Right hindlimb (tissue), 1 donor: ENCODE measurements at places on chromosomes 5 and 9.

DNA sequence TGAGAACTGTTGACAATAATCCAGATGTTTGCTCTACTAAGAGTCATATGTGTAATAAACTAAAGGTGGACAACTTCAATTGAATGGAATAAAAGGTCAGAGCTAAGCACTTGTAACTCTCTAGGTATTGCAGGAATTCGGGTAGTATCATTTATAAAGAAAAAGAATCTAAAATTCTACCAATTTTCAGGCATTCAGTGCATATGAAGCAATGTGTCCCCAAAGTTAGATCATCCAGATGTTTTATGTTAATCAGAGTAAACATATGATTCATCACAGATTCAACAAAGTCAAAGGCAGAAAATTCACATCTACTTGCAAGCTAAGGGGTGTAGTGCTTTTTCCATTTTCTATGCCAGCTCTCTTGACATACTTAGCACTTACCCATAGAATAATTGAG is 477.1 kb downstream of the PDE4D start:
- no peak for DNase-seq

- DNase-seq, result no peak
Observed at GRCh38 chr5:177508221-177508611, 1.4 kb downstream of the DOK3 start.

DNA sequence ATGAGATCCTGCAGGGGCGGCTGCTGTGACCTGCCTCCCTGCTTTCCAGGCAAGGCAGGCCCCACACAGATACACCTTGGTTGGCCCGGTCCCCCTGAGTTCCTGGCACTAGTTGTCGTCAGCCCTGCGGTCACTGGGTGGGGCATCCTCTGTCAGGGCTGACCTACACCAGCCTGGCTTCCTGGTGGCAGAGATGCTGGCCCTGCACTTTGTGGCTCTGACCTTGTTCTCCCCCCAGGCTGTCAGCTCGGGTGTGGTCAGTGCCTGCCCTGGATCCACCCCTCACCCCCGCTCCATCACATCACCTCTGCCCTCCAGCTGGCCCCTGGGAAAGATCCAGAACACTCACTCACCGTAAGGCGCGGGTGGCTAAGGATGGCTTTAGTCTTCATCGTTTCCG is 74.1 kb downstream of the PHF2 start:
- DNase-seq, result peak; percentile 6

DNA sequence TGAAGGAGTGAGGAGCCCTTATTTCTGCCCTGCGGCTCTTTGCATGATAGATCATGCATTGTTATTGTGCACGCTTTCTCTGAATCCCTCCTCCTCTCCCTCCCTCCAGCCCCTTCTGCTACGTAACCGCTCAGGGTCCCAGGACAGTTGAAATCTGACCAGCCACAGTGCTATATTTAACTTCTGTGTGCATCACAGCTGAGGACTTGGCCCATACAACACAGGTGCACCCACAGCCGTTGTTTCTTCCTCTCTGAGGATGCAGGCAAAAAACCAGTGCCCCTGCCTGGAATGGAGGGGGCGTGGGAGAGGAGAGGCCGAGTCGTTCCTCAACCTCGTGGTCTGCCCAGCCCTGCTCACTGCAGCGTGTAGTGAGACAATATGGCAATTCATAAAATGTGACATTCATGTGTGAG is 335.6 kb upstream of the CLINT1 start:
- DNase-seq, result peak; percentile 84

GRCh38 chr5:108743319-108743718 is 4.4 kb upstream of the FER start:
- DNase-seq, result no peak

DNA sequence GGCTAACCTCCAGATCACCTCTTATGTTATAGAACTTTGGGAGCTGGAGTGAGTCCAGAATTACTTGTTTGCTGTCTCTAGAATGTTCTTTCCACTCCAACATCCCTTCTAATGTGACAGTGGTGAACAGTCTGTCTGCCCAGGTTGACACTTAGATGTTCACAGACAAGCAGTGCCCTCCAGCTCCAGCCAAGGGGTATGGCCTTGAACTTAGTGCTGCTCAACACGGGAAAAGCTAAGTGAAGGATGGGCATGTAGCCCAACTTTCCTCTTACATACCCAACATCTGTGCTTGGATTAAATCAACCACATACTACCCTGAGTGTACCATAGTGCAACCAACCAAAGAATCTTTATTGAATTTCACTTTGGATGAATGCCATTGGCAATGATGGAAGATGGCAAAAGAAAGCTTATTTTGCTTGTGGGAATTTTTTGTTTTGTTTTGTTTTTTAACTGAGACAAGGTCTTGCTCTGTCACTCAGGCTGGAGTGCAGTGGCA is 201.2 kb downstream of the NXNL2 start:
- DNase-seq, result no peak

GRCh38 chr5:158736150-158736870 is 363.4 kb downstream of the EBF1 start:
- peak; percentile 81 for DNase-seq

GRCh38 chr5:61599370-61600122 is 267.5 kb downstream of the ZSWIM6 start:
- peak; percentile 64 for DNase-seq

GRCh38 chr9:123485216-123485615 is 129.2 kb downstream of the CRB2 start:
- no peak for DNase-seq

DNA sequence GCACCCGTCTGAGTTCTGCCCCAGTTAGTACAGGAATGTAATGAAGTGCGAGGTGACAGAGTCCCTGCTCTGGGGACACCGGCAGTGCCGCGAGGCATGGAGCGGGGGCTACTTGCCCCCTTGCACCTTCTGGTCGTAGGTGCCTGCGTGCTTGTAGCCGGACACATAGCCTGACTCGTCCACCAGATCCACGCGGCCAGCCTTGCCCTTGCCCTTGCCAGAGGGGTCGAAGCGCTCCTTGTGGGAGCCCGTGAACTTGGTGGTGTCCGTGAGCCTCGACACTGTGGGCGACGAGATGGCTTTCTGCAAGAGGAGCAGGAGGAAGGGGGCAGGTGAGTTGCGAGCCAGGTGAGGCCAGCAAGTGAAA is 28.2 kb downstream of the TPPP start:
- DNase-seq, result no peak

GRCh38 chr5:1555011-1555807 is 31.4 kb upstream of the LPCAT1 start:
- no peak for DNase-seq

GRCh38 chr5:170228762-170229435 is 3.9 kb upstream of the C5orf58 start:
- peak; percentile 41 for DNase-seq

DNA sequence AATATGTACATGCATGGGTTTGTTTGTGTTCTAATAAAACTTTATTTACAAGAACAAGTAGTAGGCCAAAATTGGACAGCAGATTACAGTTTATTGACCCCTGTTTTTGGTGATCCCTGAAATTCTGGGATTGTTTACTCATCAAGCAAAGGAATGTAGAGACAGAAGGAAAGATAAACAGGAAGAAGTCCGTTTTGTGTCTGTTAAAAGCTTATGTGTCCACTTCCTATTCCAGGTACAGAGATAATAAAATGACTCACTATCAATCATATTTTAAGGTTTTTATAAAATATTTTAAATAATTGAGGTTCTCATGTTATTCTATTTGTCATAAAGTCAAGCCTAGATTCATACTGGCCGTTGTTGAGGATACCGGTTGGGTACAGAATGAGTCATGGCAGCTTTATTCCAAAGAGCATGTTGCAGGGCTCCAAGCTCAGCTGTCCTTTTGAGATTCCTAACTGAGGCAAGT is 214.9 kb upstream of the DAB2 start:
- no peak for DNase-seq

- no peak for DNase-seq
Observed at GRCh38 chr9:68541568-68541967, 885 bp upstream of the TMEM252 start.

DNA sequence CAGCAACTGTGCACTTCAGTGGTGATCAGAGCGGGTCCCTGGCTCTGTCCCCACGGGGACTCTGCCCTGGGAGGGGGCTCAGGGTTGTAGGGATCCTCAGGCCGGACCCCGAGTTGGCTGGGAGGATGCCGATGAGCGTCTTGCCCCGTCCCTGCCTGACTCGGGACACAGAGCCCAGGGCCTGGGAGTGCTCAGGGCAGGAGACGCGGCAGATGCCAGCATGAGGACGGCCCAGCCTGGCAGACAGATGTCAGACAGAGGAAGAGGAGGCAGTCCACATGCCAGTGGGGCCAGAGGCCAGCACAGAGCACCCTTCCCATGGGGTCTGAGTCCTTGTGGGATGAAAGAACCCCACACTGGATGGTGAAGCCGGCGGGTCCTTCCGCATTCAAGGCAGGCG is 11.3 kb downstream of the LCN12 start:
- DNase-seq, result no peak

DNA sequence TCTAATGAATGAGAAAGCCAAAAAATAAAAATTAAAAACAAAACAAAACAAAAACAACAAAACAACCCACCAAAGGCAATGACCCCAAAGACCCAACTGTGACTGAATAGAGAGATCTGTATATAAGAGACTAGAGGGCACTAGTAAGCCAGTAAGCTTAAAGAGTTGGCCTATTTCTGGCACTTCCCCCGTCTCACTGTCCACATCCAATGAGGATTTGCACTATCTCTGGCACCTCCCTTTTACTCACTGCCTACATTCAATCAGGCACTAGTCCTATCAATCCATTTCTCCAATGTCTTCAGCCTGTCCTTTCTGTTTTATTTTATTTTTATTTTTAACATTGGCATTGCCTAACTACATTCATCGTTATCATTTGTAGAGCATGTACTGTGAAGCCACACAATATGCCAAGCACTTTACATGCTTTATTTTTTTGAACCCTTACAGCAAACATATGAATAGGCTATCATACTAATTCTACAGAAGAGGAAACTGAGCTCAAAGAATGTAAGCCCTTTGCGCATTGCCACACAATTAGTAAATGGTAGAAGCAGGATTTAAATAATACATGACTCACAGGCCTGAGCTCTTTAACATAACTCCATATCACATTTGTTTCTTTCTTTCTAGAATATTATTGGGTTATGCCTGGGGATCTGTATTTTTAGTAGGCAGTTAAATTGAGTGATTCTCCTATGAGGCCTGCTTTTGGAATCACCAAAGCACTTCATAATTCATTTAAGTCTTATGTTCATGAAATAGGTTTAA is 70.0 kb downstream of the C6 start:
- no peak for DNase-seq

- DNase-seq, result no peak
Observed at GRCh38 chr5:97194366-97194765, 11.3 kb upstream of the RIOK2 start.

DNA sequence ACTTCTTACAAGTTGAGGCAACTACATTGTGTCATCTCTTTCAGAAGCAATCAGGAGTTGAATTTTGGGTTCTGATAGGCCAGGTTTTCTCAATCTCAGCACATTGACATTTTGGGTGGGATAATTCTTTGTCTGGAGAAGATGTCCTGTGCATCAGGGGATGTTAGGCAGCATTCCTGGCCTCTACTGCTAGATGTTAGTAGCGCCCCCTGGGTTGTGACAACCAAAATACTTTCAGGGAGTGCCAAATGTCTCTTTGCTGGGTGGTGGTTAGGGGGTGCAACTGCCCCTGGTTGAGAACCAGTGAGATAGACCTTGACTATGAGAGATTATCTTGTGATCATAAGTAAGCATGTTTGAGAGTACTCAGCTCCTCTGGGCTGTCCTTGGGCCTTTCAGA is 164.3 kb upstream of the KLF9 start:
- no peak for DNase-seq

- DNase-seq, result no peak
Observed at GRCh38 chr5:105688227-105688792, 1982.4 kb downstream of the EFNA5 start.

- no peak for DNase-seq
Observed at GRCh38 chr5:149940941-149941644, 3.5 kb downstream of the PDE6A start.

DNA sequence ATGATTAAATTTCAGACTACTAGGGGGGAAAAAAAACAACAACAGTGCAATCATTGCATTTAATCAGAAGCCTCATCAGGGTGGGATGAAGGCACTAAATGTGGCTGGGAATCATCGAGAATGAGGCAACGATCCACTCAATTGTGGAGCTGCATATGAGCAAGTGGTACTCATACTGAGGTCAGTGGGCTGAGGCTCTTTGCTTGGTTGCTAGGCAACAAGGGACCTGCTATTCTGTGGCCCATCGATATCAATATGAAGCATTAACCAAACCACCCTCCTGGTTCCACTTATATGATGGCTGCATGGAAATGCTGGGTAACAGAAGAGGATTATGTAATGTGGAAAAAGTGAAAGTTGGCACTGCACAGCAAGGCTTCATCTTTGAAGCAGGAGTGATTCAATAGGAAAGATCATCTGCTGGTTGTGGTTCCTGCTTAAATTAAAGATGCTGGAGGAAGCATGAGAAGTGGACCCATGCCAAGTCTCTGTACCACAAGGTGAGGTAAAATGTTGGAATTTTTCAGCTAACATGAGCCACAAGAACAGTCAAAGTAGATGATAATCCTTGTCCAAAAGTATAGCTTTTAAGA is 159.8 kb upstream of the HMHB1 start:
- peak; percentile 26 for DNase-seq

DNA sequence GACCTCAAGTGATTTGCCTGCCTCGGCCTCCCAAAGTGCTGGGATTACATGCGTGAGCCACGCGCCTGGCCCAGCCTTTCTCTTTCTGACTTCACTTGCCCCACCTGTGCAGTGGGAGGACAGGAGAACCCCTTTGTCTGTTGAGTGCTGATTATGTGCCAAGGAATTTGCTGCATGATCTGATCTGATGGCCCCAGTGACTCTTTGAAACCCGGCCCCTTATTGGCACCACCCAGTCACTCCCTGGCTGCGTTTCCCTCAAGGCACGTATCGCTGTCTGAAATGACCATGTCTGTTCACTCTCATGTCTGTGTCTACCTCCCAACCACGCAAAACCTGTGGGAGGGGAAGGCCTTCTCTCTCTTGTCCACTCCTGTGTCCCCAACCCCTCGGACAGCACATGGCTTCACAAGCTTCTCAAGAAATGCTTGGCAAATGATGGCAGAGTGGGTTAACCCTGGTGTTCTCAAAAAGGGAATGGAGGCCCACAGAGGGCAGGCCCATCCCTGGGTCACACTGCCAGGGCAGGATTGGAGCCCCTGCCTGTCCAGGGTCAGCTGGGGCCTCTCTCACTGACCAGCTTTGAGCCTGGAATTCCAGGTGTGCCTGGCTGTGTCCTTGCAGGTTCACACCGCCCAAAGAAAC is 21.9 kb downstream of the NEK6 start:
- DNase-seq, result no peak

- no peak for DNase-seq
Observed at GRCh38 chr9:111003182-111003581, 35.1 kb downstream of the LPAR1 start.

DNA sequence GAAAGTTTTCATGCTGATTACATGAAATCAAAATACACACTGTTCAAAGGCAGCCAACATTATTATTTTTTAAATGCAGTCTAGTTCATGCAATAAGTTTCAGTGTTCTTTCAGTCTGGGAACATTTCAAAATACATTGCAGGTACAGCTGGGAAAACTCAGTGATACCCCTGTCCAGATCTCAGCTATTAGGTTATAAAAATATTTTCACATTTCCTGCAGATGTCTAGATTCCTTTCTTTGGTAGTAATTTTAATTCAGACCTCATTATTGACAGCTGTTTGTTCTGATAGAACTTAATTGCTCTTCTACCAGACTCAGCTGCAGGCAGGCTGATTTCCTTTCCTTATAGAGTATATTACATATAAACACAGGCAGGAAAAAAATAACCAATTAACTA is 556.8 kb upstream of the DMAC1 start:
- DNase-seq, result no peak

- no peak for DNase-seq
Observed at GRCh38 chr5:75509956-75510355, 1.5 kb downstream of the CERT1 start.
